ENCODE measurements at places on chromosomes 3 and 15.

DNA sequence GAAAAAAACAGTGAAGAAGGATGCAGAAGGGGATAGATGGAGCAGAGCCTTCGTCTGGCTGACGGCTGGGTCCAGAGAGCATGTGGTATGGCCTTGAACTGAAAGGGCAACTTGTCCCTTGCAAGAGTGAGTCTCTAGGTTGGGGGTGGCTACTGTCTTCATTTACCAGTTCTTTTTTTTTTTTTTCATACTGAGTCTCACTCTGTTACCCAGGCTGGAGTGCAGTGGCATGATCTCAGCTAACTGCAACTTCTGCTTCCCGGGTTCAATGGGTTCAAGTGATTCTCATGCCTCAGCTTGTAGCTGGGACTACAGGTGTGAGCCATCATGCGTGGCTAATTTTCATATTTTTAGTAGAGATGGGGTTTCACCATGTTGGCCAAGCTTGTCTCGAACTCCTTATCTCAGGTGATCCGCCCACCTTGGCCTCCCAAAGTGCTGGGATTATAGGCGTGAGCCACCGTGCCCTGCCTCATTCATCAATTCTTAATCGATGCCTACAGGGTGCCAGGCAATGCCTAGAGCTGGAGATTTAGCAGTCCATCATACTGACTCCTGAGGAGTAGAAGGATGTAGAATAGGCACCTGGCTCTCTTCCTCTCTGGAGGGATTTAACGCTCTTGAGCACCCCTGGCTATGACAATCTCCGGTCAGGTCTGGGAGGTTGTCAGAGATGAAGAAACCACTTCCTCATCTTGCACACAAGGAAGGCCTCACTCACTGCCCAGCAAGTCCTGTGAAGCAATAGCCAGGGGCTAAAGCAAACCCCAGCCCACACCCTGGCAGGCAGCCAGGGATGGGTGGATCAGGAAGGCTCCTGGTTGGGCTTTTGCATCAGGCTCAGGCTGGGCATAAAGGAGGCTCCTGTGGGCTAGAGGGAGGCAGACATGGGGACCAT is at the start of gene CAMP:
TSS of gene CAMP (plus strand) at position 880 of the 898 bp plus-strand sequence. CDS start at position 897, 17 bp downstream.
- no peak for DNase-seq

GRCh38 chr15:48696627-48697312 is 51.3 kb upstream of the FBN1 start:
- DNase-seq: no peak

DNA sequence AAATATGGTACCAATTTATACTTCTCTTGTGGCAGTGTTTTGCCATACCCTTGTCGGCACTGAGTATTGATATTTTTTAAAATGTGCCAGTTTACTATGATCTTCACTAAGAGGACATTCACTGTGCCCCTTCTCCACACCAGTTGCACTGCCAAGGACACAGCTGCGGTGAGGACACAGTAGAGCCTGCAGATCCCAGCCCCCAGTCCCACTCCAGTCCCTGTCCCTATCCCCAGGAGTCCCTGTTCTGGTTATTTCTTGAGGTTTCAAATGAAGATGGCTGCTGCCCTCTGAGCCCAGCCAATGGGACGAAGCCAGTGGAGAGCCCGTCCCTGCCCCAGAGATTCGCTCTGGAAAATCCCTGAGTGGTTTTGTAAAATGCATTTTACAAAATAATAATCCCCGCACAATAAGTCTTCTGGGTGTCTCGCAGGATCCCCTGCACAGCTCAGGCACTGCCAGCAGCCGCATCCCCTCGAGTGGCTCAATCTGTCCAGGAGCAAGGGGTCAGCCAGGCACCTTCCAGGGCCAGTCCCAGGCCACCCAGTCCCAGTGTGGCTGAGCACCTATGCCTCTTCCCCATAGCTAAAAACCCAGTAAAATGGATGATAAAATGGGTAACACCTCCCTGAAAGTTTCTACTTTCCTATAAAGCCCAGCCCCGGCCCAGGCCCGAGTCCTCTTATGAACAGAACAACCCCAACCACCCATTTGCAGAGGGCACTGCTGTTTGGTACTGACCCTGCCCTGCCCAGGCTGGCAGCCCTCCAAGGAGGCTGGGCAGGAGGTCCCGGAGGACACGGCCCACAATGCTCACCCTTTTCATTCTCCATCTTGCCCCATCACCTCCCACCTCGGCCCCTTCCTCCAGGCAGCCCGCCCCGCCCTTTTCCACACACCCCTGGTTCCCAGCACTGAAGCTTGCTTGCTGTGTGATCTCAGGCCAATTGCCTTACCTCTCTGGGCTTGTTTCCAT is 91.1 kb downstream of the VGLL4 start:
- no peak for DNase-seq

- no peak for DNase-seq
Observed at GRCh38 chr3:183312433-183312832, 59.4 kb downstream of the B3GNT5 start.

DNA sequence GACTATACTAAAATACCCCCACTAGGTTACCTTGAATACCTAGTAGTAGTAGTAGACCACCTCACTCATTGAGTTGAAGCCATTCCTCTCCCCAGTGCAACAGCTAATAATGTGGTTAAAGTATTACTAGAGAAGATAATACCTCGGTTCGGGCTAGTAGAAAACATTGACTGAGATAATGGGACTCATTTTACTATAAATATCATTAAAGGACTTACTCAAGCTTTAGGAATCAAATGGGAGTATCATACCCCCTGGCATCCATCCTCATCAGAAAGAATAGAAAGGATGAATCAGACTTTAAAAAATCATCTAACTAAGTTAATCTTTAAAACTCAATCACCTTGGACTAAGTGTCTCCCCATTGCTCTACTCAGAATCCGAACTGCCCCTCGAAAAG is 49.0 kb upstream of the CACNA2D3 start:
- DNase-seq: no peak

GRCh38 chr3:107676469-107677309 is 153.9 kb downstream of the BBX start:
- no peak for DNase-seq

- DNase-seq: no peak
Observed at GRCh38 chr15:29018120-29018805, 132.5 kb downstream of the APBA2 start.

DNA sequence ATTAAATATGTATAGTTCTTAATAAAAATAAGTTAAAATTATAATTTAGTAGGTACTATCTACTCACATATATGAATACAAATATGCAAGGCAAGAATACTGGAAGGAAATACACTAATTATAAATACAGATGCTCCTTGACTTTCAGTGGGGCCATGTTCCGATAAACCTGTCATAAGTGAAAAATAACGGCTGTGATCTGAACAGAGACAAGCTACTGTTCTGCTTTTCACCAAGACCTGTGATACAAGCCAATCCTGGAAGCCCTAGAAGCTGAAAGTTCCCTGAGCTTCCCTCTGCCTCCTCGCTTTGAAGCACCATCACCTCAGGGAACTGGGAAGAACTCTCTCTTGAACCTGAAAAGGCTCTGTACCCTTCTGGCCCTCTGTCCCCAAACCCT is 55.4 kb downstream of the SLC12A8 start:
- DNase-seq: no peak

- DNase-seq: no peak
Observed at GRCh38 chr3:32220006-32220405, 18.5 kb upstream of the CMTM8 start.

DNA sequence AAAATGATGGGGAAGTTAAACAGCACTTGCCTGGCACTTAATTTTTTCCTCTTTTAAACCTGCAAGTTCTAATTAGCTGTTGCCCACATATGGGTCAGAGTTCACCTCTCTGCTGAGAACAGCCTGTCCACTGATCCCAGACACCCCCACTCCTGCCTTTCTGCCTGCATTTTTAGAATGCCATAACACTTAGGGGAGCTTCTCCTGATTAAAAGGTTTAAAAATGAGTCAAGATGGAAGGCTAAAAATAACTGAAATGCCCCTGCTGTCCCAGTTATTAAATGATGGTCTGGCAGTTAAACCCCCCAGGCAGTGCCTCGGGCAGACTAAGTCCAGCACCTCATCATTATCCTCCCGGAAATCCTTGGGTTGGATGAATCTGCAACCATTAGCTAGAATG is 913.6 kb upstream of the ARPP21 start:
- no peak for DNase-seq

GRCh38 chr3:141849056-141849815 is 27.2 kb upstream of the ATP1B3 start:
- DNase-seq: no peak

DNA sequence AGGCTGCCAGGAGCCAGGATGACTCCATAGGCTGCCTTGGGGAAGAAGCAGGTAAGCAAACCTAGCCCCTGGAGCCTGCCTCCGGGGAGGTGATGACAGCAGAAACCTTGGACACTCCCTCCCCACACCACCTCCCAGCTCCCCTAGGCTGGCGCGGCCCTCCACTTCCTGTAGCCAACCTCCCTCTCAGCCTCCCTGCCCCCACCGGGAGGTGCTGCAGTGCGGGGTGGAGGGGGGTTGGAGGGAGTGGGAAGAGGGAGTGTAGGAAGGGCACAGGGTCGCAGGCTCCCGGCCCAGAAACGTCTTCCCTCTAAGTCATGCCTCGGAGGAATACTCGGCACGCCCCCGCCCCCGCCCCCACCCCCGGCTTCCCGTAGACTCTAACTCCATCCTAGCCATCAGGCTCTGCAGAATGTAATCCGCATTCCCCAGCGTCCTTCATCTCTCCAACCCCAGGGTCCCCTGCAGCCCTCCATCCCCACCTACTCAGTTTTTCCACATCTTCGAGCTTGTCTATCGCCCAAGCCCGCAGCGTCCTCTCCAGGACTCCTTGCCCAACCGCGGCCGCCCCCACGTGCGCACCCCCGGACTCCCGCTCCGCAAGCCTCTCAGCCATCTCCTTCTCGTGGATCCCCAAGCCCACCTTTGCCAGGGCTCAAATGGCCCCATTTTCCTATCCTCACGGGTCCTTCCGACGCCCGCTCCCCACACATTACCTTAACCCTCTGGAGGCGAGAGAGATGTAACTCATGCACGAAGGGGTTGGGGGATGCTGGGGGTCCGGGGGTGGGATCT is 528 bp downstream of the LPCAT4 start:
- peak; percentile 13 for DNase-seq

GRCh38 chr3:4355401-4356219 is 52.4 kb downstream of the SETMAR start:
- DNase-seq: no peak

DNA sequence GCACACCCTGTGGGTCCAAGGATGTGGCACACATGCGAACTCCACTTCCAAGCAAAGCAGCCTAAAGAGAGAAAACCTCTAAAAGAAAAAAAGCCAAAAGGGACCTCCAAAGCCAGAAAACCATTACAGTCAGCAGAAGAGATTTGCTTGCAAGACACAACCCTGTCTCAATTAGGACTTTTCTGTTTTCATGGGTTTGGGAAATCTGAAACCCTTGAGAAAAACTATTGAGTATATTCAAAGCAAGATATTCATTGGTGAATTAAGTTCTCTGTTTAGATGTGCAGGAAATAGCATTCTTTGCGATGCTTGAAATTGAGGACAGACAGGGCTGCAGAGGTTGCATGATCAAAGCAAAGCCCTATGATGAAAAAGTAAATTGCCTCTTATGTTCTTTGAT is 10.2 kb upstream of the LDHAL6B start:
- DNase-seq: no peak

DNA sequence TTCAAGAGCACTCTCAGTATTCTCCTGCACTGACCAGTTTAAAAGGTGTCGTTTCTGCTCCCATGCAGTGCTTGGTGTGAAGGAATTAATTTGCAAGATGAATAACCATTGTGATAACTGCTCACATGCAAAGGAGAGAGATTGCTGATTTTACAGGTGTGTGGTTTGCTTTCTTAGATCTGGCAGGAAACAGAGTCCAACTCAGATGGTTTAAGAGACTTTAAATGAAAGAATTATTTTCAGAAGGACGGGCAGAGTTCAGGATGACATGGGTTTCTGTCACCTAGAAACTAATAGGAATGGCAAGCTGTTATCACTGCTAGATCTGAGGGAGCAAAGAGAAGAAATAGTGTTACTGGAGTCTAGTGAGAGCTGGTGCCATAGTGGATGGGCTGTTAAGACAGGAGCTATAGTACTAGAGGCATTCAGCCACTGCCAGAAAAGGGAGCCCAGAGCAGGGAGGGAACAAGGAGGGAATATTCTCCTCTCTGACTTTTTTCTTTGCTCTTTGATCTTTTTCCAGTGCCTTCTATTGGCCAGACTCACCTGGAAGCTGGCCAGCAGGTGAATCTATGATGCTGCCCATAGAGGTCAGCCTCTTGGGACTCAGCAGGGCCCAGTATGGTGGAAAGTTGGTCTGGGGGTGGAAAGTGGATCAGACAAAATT is 14.9 kb downstream of the ATXN7 start:
- DNase-seq: no peak

GRCh38 chr3:73365756-73366397 is 258.9 kb downstream of the PDZRN3 start:
- no peak for DNase-seq

DNA sequence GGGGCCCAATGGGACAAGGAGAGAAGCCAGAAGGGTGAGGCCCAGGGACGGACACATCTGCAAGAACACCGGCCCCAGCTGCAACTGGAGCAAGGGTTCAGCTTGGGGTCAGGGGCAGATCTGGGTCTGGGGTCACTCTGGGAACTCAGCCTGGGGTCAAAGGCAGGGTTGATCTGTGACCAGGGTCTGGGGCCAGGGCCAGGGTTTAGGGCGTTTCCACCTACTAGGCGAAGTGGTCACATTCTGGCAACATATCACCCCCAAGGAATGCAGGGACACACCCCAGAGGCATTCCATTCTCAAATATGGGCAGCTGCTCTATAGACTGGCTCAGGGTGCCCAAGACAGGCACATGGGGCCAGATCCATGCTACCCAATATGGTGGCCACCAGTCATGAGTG is 9.0 kb downstream of the UROC1 start:
- DNase-seq: no peak

DNA sequence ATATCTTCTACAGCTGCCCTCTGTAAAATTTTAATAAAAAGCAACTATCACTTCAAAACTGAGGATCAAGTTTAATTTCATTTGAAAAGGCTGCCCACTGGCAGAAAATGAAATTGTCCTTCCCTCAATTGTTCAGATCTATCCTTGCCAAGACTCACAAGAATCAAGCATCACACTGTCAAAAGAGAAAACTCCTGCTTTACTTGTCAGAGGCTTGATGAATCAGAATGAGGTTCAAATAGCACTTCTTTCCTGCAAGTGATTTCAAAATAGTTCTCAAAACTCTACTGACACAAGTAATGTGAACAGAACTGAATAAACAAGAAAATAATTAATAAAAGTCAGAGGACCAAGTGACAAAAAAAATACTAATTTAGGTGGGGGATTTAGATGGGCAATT is 70.6 kb downstream of the GOLIM4 start:
- DNase-seq: no peak

DNA sequence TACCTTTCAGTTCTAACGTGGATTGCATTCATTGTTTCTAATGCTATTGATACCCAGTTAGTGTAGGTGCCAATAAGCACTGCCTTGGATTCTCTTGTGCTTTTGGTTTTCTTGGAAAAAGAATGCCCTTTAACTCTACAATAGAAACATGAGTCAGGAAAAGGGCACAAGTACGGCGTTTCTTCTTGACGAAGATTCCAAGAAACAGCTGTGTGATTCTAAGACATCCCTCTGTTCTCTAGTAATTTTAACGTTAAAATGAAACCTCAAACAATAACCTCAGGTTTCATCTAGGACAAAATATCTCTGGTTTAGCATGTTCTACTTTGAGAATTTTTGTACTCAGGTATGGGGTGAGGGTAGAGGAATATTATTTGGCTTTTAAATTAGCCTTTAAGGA is 540.5 kb upstream of the ATP11B start:
- no peak for DNase-seq

GRCh38 chr3:136543385-136543784 is 208.8 kb downstream of the STAG1 start:
- DNase-seq: no peak

- DNase-seq: no peak
Observed at GRCh38 chr3:55507808-55508207, 20.7 kb upstream of the WNT5A start.

- no peak for DNase-seq
Observed at GRCh38 chr15:36294359-36294758, 285.1 kb upstream of the CDIN1 start.
